CD4-positive, alpha-beta T cell treated with Interleukin-6 for 4 hours (primary cell): ENCODE measurements at places on chromosomes 5 and 9.

DNA sequence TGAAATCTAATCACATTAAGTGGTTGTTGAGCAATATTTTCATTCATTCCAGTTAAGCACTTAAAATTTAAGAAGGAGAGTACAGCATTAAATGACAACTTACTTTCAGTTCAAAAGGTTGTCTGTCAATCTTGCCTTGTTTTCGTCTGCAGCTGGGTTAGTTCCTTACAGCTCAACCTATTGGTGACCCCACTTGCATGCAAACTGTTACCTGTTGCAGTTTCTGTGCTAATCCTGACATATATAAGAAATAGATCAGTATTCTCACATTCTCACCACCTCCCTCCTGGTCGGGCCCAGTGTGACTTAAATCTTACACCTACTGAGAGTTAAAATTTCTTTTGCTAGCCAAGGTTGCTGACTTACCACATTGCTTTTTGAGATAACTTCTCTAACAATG is 191.8 kb upstream of the SMC2 start:
- DNase-seq, result no peak

GRCh38 chr9:108316066-108316465 is 539.7 kb downstream of the ACTL7B start:
- DNase-seq, result no peak

DNA sequence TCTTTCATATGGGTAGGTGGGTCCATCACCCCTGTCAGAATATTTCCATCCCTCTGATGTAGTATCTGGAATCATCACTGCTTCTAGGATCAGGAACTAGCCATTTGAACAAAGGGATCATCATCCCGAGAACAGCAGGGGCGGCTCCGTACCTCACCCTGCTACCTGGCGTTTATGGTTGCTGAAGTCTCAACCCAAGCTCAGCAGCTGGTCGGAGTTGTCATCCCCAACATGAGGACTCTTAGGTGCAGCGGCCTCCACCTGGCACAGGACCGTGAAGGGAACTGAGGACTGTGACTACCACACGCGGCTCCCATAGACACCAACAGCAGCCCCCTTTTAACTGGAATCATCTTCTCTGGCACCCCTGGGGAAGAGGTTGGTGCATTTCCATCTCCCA is 35.1 kb downstream of the ROR2 start:
- DNase-seq, result no peak

DNA sequence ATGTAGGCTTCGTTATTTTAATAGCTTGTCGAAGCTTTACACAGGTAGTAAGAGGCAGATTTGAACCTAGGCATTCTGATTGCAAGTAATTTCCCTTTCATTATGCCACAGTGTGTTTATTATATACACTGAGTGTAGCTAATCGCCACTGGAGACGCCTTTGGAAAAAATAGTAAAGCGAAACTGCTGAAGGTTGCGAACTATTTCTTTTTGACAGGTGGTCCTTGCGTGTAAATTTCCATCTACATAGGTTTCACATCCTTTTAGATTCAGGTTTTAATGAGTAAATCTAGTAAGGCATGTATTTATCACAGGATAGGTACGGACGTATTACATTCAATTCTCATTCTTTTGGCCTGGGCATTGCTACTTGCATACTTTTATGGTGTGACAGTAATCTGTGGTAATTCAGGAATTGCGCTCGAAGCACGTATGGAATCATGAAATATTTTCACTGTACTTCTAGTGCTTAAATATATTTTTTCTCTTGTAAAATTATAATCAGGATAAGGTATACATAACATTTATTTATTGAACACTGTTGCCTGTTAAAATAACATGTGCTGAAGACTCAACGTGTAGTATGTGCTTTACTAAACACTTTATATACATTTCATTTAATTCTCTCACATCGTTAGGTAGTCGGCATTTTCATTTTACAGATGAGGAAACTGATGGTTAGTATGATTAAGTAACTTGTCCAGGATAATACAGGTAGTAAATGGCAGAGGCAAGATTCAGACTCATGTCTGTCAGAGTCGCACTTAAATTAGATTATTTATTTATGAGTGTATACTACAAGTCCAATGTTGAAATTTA is 1.8 kb downstream of the MARCHF6 start:
- DNase-seq, result no peak

DNA sequence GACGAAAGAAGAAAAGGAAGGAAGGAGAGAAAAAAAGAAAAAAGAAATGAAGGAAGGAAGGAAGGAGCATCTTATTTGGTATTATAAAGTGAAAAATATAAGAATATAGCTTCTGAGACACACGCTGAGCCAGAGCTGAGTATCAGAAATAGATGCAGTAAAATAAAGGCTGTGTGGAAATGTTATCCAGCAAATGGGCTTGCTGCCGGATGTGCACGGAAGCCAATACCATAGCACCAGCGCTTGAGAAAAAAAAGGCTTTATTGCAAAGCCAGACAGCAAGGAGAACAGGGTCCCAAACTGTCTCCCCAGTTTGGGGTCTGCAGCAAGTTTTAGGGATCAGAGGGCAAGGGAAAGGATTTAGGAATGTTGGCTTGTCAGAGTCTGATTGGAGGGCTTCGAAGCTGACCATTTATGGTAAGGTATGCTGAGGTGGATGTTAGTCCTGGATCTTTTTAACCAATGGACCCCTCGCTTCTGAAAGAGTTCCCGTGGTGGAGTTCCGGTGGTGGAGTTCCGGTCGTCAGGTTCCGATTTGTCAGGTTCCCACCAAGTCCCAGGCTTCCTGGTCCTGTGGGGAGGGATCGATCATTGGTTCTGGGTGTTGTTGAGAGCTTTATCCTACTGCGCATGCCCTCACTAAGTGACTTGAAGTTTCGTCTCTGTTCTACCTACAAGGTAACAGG is 70.4 kb downstream of the SFXN1 start:
- DNase-seq, result no peak

GRCh38 chr5:1875843-1876659 is 6.7 kb downstream of the IRX4 start:
- DNase-seq, result no peak

- no peak for DNase-seq
Observed at GRCh38 chr5:106873568-106873967, 797.2 kb downstream of the EFNA5 start.
